ENCODE measurements at places on chromosomes 7 and 10.

DNA sequence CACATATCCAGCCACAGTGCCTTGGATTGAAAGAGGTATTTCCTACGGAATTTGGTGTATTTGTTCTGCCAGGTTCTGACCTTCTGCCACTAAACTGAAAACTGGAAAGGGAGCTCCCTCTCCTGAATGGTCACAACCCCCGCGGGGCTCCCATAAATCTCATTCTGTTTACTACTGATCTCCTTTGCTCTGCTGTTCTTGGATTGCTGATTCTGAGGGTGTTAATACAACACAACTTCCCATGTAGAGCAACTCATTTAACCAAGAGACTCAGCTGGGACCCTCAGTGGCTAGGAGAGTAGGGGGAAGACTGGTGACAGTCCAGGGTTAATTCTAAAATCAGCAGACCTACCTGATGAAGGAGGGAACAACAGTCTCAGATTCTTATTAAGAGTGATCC is 662.9 kb downstream of the INHBA start:
- DNase-seq, result no peak

DNA sequence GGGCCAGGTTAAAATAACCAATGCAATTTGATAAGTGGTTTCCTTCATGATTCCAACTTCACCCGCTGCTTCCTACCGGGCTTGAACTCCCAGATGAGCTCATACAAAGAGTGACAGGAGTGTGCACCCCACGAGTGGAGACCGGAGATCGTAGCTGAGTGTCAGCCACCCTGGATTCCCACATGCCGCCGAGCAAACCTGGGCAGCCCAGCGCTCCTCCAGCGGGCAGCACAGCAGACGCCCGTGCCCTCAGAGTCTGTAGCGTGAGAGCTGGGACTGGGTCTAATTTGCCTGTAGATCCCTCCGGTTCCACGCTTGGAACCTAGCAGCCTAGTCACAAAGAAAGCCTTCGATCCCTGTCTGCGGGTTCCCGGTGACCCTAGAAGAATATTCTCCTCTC is 476.1 kb upstream of the MGMT start:
- DNase-seq, result no peak

DNA sequence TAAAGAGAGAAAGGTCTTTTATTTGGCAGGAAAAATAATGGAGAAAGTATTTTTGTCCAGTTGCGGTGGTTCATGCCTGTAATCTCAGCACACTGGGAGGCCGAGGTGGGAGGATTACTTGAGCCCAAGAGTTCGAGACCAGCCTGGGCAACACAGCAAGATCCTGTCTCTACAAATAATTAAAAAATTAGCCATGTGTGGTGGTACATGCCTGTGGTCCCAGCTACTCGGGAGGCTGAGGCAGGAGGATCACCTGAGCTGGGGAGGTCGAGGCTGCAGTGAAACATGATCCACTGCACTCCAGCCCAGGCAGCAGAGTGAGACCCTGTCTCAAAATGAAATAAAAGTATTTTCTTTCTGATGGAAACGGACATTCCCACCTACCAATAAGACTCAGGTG is 77.8 kb upstream of the MKRN1 start:
- no peak for DNase-seq

DNA sequence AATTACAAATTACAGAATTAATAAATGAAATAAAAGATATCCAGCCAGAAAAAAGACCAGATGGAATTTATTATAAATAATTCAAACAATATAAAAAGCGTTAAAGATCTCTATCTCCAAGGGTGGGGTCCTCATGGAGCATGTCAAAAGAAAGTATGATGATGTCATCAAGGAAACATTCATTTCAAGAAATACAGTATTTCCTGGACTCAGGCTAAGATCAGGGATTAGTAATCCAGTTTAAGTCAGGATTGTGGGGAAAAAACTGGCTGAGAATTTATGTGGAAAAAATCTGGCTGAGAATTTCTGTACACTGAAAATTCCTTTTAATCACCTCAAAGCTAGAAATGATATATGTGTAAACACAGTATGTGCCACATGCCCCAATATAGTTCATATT is 1075.3 kb downstream of the XPNPEP1 start:
- DNase-seq, result no peak

GRCh38 chr10:119477444-119477843 is 65.1 kb downstream of the RGS10 start:
- DNase-seq, result no peak

DNA sequence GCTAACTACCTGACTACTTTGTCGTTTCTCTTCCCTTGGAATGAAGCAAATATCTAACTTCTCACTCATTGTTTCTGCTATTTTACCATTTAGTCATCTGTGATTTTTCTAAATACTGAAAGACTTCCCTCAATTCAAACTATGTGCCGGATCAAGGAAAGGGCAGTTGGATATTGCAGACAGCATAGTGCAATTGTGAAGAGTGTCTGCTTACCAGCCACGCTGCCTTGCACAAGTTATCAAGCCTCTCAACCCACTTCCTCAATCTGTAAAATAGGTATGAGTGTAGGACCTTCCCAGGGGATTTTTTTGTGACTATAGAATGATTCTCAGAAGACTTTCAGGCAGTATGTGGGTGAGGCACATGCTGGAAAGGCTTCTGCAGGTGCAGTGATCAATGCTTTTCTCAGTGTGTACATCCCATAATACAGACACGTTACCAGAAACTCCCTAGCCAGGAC is 54.3 kb downstream of the EGFR start:
- no peak for DNase-seq

DNA sequence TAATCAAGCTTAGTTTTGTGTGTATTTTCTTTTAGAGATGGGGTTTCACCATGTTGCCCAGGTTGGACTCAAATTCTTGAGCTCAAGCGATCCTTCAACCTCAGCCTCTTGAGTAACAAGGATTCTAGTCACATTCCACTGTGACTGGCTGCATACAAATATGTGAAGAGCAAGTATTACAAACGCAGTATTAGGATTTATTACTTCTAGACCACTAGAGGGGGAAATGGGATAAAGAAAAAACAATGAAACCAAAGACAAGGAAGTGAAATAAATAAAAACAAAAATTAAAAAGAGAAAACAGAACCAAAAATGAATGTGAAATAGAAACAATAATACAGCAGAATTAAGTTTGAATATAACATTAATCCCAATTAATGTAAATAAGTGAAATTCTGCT is 308.7 kb downstream of the ANKRD30A start:
- DNase-seq, result no peak

- peak; percentile 77 for DNase-seq
These were observed 124.8 kb downstream of the KIAA1217 start for GRCh38 chr10:24333736-24334135.

GRCh38 chr7:36755484-36755883 is 31.2 kb upstream of the AOAH start:
- DNase-seq, result no peak

DNA sequence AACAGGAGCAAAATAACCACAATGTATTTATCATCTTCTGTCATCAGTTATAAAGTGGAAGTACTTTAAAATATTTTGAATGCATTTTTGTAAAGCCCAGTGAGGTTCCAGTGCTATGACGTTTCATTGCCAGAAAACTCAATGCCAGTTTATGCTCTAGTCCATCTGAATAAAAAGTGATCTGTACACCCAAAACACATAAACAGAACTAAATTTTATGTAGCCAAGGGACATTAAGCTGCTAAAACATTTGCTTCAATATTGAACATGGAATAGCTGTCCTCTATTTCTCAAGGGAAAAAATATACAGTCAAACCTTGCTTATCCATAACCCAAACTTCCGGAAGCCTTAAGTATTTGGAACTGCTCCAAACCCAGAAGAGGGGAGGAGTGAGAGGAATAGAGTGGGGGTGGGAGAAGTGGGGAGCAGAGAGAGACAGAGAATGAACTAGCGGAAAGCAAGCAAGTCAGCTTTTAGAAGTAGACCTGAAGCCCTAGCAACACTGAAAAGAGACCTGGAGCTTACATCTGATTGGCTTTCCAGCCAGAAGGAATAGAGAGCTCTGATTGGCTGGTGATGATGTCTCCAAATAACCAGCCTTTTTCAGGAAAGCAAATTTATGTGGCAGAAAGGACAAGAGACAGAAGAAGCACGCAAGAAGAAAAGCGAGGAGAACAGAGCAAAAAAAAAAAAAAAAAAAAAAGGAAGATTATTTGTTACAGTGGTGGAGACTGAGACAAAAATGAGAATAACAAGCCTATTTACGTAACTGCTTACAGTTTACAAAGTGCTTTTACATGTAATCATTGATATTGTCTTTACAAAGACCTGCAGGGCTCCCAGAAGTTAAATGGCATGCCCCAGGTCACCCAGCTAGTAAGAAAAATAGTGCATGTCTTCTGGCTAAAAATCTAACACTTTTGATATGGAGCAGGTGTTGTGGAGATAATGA is 196.0 kb downstream of the RNLS start:
- DNase-seq, result no peak

- no peak for DNase-seq
These were observed 313.2 kb downstream of the AHR start for GRCh38 chr7:17611611-17612010.

DNA sequence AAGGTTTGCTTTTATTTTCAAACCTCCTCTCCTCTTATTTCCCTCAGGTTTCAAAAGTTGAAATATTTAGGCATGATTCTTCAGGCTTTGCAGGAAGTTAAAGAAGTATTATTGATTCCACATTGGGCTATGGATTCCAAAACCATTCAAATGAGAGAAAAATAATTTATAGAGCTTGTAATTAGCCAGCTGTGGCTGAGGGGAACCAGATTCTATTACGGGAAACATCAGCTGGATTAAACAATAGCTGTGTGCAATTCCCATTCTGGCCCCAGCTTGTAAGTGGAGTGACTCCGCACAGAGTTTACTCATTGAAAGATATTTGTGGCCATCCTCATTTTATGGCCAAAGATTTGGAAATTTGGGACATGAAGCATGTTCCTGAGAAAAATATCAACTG is 77.0 kb upstream of the PHYHIPL start:
- no peak for DNase-seq

- no peak for DNase-seq
These were observed 238.9 kb downstream of the CAMK1D start for GRCh38 chr10:12588091-12588860.

GRCh38 chr7:142583446-142583845 is 165.8 kb upstream of the PRSS1 start:
- DNase-seq, result peak; percentile 47

GRCh38 chr10:45418849-45419675 is 45.0 kb downstream of the ALOX5 start:
- DNase-seq, result peak; percentile 3

- no peak for DNase-seq
These were observed 454.5 kb upstream of the ZMIZ1 start for GRCh38 chr10:78614267-78614666.

DNA sequence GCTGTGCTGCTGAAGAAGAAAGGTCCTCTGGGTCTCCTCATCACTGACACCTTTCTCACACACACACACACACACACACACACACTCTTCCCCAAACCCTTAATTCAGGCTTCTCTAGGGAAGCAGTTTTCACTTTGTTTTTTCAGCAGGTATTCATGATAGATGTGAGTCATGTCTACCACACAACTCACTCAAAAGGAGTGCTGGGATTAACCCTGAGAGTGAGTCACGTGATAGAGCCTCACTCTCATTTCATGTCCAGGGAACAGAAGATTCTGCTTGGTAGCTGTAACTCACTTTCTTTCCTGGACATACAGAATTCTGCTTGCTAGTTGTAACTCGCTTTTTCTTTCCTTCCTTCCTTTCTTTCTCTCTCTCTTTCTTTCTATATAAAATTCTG is 45.4 kb downstream of the VIM start:
- peak; percentile 43 for DNase-seq

DNA sequence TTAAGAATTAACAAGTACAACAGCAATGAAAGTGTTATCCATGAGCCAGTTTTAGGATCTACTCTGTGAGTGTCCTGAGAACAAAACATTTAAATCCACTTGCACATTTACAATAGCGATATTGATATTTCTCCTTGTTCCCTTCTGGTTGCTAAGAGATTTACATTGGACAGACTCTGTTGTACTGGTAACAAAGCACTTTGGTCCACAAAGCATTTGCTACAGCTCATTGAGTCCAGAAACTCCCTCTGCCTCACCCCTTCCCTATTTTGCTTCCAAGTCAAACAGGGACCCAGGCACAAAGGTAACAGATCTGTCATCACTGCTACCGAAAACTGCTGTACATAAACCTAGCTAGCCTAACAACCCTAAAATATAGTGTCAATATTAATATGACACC is 2.1 kb downstream of the ANK3 start:
- DNase-seq, result no peak

- DNase-seq, result no peak
These were observed 127.8 kb upstream of the BTBD16 start for GRCh38 chr10:122143238-122143841.

DNA sequence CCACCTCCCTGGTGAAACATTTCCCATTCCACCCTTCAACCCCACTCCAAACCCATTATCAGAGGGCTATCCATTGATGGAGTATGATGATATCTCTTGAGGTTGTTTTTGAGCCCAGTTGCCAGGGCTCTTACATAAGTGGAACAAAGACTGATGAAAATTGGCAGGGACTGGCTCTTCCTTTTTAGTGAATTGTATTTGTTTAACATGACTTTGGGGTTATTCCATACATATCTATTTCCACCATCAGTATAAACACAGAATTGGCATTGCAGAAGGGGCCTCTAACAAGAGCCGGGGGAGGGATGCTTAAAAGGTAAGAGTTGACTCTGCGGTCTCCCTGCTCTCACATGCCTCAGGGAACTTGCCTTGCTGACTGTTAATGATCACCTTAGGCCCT is 28.9 kb downstream of the FZD1 start:
- no peak for DNase-seq

DNA sequence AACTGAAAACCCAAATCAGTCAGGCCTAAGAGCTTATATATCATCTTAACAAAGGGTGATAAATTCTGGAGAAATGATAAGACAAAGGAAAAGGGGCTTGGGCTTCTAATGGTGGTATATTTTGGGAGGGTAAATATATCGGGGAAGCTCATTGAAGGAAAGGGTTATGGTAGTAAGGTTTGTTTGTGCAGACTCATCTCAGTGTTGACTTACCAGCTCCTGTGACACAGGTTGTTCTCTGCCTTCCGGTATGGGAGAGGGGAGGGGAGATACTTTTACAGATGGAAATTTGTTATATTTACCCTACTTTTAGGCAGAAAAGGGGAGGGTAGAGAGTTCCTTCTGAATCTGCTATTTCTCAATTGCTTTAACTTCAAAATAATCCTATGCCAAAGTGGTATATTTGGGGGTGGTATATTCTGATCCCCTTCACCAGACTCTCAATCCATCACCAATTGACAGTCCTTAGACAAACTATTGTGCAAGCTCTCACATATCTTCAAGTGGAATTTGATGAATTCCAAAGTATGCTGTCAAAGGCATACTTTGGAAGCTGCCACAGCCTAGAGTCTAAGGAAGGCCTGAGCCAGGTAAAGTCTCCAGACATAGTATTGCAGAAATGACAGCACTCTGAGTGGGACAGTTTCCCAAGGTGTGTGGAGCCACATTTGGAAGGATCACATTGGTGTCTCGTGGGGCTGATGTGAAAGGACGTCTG is 13.3 kb upstream of the PAPSS2 start:
- DNase-seq, result no peak

GRCh38 chr7:114468844-114469243 is 54.2 kb downstream of the FOXP2 start:
- DNase-seq, result no peak

GRCh38 chr10:132580143-132580542 is 42.6 kb downstream of the INPP5A start:
- no peak for DNase-seq

GRCh38 chr7:143909863-143910262 is 7.9 kb upstream of the TCAF1 start:
- no peak for DNase-seq

- DNase-seq, result no peak
These were observed 10.2 kb downstream of the PKD2L1 start for GRCh38 chr10:100319707-100320402.

- DNase-seq, result no peak
These were observed 146.0 kb downstream of the VTI1A start for GRCh38 chr10:112593023-112593422.

GRCh38 chr10:60032723-60033122 is 126.4 kb upstream of the CCDC6 start:
- no peak for DNase-seq
